ENCODE measurements at places on chromosomes 13 and 19. TPM values are rescaled to one million over a fixed set of nuclear protein-coding genes. Genes with fewer than 3 reads are reported as not detected.

GRCh38 chr13:48585456-48585840, 52.6 kb upstream of the RCBTB2 start:
- DNase-seq: no peak

DNA sequence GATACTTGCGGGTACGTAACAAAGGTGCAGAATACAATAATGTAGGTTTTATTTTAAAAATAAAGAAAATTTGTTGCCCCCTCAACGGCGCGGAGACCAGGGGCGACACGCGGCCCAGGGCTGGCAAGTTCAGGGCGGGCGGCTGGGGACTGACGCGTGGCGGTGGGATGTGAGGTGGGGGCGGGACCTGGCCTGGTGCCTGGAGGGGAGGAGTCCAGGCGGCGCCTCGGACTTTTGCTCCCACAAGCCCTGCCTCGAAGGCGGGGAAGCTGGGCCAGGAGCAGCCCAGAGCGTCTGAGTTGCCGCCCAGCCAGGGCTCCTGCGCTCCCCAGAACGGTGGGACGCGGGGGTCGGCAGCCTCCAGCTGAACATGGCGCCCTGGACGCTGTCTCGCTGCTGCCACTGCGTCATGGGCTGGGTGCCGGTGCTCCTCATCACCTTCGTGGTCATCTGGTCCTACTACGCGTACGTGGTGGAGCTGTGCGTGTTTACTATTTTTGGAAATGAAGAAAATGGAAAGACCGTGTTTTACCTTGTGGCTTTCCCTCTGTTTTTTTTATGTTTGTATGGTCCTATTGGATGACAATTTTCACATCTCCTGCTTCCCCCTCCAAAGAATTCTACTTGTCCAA, 1122.8 kb upstream of the ATXN8OS start:
- no peak for DNase-seq

DNA sequence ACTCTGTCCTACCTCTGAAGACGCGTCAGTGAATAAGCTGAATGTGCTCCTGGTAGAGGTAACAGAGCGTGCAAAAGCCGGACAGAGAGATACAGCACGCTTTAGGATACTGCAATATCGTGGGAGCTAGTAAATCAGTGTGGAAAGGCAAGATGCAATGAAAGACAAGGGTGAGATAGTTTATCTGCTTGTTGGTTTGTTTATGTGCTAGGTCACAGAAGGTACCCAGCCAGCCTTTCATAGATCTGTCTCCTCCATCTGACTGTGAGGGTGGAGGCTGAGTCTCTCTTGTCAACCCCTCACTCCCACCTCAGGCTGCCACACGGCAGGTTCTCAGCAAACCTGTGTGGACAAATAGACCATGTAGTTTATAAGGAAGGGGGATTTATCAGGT, 904 bp upstream of the GIPC1 start:
- no peak for DNase-seq

DNA sequence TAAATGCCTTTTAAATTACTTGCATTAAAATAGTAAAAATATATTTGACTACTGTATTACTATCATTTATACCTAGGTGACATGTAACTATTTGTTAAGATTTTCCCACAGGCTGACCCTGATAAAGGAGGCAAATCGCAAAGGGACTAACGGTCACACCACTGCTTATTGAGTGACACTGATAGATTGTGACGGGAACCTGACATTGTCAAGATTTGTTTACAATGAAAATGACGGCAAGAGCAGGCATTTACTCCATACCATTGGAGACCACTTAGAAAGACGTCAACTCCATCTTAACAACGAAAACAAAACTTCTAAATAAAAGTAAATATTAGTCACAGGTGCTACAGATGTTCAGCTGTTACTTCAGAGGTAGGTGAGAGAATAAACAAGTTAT, 289.0 kb downstream of the DACH1 start:
- DNase-seq: no peak

- DNase-seq: no peak
These were observed 262.7 kb downstream of the DNAJC15 start for GRCh38 chr13:43285933-43286597.

DNA sequence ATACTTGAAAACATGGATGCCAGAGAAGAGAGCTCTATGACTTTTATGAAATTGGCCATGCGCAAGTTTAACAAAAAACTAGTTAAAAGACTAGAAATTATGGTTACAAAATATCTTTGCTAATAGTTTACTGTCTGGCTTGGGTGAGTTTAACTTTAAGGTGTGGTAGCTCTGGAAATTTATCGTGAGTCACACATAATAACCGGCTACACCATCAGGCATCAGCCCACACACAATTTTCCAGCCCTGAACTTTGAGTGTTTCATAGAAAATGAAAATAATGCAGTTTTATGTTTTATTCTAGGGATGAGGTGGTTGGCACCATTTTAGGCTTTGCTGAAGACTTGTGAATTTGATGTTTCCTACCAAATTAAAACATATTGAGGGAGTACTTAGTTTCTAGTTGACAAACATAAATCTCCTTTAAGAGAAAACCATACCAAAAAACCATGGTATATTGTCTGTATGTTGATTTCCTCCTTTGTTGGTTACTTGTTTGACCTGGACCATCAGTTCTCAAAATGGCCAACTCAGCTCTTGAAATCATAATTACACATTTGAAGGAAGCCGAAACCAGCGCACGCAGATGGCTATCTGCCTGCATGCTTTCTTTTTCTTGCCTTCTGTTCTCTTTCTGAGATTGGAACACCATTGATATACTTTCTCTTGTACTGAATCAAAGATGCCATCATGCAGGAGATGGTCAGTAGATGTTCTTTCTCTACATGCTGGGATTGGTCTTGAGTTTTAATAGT, 125.1 kb downstream of the AKAP11 start:
- DNase-seq: no peak

GRCh38 chr13:32940601-32941000, 75.6 kb upstream of the KL start:
- no peak for DNase-seq

LILRA1 gene
- total RNA-seq: 0.38 TPM

Measured in esophagus squamous epithelium (tissue), 5 donors.